ENCODE measurements at places on chromosomes 16 and 17. TPM values are rescaled to one million over a fixed set of nuclear protein-coding genes. Genes with fewer than 3 reads are reported as not detected.

PITPNM3 gene
- not detected for polyA plus RNA-seq

PPM1E gene
- not detected for polyA plus RNA-seq

TCAP gene
- not detected for polyA plus RNA-seq

PRAC1 gene
- polyA plus RNA-seq = not detected

TSPAN10 gene
- polyA plus RNA-seq = not detected

TRIM72 gene
- not detected for polyA plus RNA-seq

SLC12A3 gene
- polyA plus RNA-seq = not detected

ZDHHC1 gene
- polyA plus RNA-seq = not detected

HNF1B gene
- polyA plus RNA-seq = not detected

ACSM2B gene
- polyA plus RNA-seq = not detected

FASN gene
- 0.23 TPM for polyA plus RNA-seq

AOC3 gene
- not detected for polyA plus RNA-seq

KRTAP2-3 gene
- not detected for polyA plus RNA-seq

MMP25 gene
- 0.16 TPM for polyA plus RNA-seq

All from CD4-positive, CD25-positive, alpha-beta regulatory T cell (primary cell).